Stimulated activated CD8-positive, alpha-beta memory T cell treated with anti-CD3 and anti-CD28 coated beads, Interleukin-4, amount 100 ng/mL, for 24 hours (primary cell): ENCODE measurements at places on chromosomes 2 and 18.

DNA sequence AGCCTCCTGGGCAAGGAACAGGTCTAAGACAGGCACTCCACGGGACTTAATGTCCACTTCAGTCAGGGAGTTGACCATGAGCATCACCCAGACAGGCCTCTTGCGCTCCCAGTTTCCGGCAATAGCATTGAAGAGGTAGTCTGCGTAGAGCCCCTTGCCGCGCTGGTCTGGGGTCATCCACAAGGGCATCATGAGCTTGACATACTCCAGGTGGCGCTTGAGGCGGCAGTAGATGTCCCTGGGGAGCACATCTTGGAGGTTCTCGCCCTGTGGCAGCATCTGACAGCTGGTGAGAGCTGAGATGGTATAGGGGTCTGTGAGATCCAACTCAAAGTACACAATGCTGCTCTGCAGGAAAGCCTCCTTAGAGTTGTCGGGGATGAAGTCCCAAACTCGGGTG lies 10.6 kb downstream of the TRABD2A start:
- DNase-seq, result no peak

DNA sequence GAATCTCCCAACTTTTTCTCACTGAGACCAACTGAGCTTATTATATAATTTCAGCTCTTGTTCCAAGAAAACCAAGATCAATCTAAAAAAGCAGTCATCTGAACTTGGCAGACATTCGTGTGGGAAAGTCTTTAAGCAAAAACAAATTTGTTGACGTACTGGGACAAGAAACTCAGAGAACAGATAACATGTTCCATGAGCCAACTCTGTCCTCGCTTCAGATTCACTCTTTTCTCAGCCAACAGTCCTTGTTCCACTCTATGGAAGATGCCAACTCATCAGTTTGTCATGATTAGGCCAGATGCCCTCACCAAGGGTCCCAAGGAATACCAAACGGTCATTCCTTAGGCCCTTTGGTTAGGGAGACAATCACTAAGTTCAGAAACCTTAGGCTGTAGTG lies 224.2 kb upstream of the CTAGE1 start:
- DNase-seq, result no peak

- peak; percentile 22 for DNase-seq
Measured at GRCh38 chr2:10444463-10444862, 3.7 kb downstream of the ODC1 start.

DNA sequence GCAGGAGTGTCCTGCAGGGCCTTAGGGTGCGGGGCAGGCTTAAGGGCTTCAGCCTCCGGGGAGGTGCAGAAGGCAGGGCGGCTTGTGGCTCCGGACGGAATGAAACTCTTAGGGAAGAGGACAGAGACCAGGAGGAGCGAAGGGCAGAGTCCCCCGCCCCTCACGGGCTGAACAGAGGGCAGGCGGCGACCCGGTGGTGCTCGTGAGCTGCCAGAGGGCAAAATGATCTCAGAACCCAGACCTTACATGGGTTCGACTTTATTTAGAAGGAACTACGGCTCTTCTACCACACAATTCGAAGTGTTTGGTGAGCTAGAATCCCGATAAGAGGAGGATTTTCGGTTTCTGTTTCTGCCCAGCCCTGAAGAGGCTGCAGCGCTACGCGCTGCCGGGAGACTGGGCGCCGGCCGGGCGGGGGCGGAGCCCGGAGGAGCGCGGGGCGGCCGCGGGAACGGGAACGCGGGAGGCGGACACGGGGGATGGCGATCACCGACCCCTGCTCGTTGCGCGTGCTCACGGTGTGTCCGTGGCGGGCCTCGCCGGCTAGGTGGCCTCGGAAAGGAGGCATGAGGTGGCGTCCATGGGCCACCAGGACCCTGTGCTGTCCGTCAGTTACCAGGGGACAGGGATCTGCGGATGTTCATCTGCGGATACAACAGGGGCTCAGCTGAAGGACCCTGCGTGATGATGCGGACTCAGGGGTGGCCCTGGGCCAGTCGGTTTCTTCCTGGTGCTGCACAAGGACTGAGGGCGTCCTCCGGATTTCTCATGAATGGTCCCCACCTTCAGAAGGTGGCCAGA lies 4.2 kb upstream of the SP100 start:
- DNase-seq, result peak; percentile 35

DNA sequence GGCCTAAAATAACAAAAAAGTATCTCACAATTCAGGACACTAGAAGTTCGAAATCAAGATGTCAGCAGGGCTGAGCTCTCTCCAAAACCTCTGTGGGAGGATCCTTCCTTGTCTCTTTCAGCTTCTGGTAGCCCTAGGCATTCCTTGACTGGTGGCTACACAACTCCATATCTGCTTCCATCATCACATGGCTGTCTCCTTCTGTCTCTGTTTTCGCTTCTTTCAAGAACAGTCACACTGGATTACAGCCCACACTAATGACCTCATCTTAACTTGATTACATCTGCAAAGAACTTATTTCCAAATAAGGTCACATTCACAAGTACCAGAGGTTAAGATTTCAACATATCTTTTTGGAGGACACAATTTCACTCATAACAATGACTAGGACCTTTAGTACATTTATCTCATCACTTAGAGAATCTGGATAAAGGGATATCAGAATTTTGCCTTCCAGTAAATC lies 275.2 kb downstream of the IRS1 start:
- no peak for DNase-seq

DNA sequence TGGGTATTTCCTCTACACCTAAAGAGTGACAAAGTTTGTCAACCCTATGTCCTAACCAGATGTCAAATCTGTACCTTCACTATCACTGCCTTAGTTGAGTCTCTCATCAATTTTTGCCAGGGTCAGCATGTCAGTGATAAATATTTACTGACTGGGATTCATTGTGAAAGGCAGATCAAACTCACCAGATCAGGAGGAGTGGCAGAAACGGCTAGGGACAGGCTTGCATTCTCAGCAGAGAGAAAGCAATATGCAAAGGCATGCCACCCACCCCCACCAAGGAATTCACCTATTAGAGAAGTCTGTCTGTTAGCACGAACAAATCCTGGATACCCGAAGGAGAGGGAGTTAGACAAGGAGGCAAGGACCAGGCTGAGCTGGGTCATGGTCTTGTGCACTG lies 62.6 kb downstream of the PTPN2 start:
- DNase-seq, result no peak

DNA sequence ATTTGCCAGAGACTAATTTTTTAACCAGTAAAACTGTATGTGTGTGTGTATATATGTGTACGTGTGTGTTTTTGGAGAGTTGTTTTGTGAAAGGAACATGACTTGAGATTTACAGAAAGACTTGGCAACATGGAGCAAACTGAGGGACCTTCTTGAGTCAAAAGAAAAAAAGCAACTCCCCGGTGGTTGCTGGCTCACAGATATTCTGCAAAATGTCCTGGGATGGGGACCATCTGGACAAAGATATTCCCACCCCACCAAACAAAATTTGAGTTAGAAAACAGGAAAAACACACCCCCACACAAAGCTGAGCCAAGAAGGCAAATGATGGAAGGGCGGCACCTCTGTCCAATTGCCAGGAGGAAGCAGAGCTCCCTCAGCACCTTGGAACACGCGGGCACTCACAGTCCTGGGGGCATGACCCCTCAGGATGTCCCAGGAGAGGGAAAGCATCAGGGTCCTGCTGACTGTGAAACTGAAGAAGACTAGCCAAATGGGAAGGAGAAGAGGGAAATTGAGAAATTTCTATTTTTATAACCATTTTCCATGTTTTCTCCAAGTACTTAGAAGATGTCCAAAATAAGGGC lies 290.2 kb upstream of the ACVR2A start:
- no peak for DNase-seq

- DNase-seq, result no peak
Measured at GRCh38 chr18:3440341-3440740, 9.6 kb upstream of the TGIF1 start.

GRCh38 chr18:68937029-68937599 lies 139.2 kb downstream of the CCDC102B start:
- no peak for DNase-seq

GRCh38 chr2:79039944-79040343 lies 14.4 kb downstream of the REG3G start:
- no peak for DNase-seq

DNA sequence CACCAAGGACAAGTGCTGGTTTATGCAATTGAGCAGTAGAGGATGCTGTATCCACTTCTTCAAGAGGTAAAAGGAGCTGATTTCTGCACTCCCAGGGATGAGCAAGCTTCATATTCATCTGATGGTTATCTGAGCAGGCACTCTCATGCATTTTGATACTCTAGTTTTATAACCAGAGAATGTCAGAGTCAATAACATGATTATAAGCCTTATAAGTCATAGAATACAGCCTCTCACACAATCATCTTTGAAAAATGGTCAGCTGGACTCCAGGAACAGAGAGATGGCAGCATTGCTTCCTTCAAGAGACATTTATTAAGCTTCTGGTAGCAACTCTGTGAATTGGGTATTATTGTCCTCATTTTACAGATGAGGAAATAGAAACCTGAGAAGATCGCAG lies 167.1 kb downstream of the SLC8A1 start:
- no peak for DNase-seq
